ENCODE measurements at places on chromosomes 6 and 20.

- no peak for DNase-seq
Observed at GRCh38 chr6:158418501-158418900, 106.2 kb downstream of the TULP4 start.

DNA sequence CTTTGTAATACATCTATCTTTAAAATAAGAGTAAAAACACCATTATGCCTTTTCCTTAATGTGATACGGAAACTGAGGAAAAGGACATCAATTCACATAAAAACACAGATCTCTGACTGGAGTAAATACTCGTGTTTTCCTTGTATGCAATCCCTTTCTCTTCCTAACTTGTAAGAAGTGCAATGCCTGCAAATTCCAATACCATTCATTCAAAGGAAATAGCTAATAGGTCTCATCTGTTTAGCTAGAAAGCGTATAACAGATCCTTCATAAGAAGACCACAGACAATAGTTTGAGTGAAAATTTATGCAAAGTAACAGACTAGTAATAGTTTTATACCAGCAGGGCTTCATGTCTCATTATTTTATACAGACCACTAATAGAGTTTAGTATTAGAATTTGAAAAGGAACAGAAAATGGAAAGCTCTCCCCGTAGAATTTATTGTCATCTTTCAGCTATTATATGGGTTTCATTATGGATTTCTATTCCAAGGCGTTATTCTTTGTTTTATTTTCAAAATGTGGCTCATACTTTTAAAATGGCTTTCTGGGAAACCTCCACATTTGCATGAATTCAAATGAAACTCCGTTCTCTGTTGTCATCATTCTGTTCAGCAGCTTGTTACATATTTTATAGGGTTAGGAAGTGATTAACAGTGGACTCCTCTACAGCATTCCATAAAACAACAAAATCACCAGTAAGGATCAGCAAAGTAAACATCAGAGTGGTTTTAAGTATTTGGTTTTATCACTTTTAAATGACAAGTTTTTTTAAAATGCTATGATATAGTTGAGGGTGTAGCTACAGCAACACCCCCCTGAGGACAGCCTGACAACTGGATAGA lies 186.7 kb downstream of the BTBD9 start:
- DNase-seq, result no peak

- no peak for DNase-seq
Observed at GRCh38 chr20:24875078-24875477, 74.0 kb upstream of the CST7 start.

- no peak for DNase-seq
Observed at GRCh38 chr6:16493112-16493511, 254.7 kb downstream of the GMPR start.

DNA sequence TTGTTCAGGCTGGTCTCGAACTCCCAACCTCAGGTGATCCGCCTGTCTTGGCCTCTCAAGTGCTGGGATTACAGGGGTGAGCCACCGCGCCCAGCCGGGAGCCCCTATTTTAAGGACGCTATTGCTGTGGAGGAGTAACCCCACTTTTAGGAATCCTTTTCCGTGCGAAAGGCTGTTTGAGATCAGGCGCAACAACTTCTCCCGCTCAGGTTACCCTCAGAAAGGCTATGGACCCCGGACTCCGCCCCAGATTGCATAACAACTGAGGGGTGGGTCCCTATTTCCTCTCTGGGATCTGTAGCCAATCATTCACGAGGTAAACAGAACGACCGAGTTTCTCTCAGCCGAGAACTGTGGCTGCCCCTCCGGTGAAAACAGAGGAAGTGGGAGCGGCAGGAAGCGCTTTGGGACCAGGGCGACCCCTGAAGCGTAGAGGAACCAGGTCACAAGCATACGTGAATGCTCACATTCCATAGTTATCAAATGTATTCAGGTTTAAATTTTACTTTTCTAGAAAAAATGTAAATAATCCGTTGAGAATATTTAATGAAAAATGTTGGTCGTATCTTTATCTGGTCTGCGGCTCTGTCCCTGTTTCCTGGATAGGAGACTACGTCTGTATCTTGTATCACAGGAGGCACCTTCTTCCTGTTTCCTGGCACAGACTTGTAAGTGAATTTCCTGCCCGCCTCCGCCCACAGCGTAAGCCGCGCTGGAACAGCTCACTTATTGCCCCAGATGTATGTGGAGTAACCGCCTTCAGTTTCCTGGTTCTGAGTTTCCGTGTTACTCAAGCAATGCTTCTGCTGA lies 26.8 kb downstream of the HLA-E start:
- DNase-seq, result peak; percentile 92

DNA sequence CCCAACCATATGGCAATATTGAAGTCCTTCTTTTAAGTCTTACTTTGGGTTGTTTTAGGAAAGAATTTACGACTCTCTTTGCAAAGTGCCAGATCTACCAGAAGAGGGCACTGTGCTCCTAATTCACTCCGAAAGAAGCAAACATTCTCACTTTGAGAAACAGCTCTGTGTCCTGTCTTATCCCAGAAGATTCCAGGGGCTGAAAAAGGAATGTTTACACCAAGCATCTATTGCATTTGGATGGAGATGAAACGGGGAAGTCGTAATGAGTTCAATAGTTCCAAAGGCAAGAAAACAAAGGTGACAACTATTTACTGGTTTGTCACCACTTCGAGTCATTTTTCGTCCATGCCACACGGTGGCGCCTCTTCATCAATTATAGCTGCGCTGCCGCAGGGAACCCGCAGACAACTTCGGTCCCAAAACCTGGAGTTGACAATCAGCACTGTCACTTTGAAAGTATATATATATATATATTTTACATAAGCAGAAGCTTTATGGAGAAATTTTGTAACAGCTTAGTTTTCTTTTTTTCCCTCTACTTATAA lies 121.6 kb downstream of the MOXD1 start:
- no peak for DNase-seq

GRCh38 chr6:138013959-138014358 lies 93.3 kb downstream of the PERP start:
- no peak for DNase-seq

GRCh38 chr6:39956936-39957335 lies 22.7 kb upstream of the MOCS1 start:
- no peak for DNase-seq

GRCh38 chr6:31776989-31777666 lies at the start of gene VWA7:
TSS of gene VWA7 (minus strand) at chr6:31777328. CDS start at chr6:31776779, 549 bp downstream.
- no peak for DNase-seq

GRCh38 chr6:41344876-41345275 lies 9.5 kb downstream of the NCR2 start:
- no peak for DNase-seq

DNA sequence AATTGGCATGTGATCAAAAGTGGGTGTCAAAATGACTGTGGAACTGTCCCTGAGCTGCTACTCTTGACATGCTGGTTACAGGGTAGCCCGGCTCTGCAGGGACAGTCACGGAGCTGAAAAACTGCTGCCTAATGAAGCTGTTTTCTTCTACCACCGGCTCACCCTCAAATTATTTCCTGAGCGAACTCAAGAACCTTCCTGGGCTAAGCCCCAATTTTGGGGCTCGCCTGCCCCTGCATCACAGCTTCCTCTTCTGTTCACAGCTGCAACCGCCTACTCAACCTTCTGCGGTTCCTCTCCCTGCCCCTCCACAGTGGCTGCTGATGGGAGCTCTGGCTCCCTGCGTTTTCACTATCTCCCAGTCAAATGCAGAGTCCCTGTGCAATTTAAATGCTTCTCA lies 110.8 kb upstream of the MLN start:
- DNase-seq, result no peak

Measured in coronary artery (tissue), 2 donors.